Endothelial cell of umbilical vein (primary cell): ENCODE measurements at places on chromosomes 6 and 20. TPM values are rescaled to one million over a fixed set of nuclear protein-coding genes. Genes with fewer than 3 reads are reported as not detected.

- no peak for DNase-seq
Measured at GRCh38 chr20:14726591-14726990, 389.2 kb upstream of the FLRT3 start.

VSX1 gene
- total RNA-seq: not detected in 2 replicates

- DNase-seq: peak; percentile 67
Measured at GRCh38 chr6:157460182-157460999, 79.4 kb downstream of the ZDHHC14 start.

- DNase-seq: no peak
Measured at GRCh38 chr6:79684876-79685275, 53.7 kb downstream of the SH3BGRL2 start.
